Activated naive CD4-positive, alpha-beta T cell treated with anti-CD3 and anti-CD28 coated beads, Interleukin-2, amount 50 U/mL, for 72 hours (primary cell): ENCODE measurements at places on chromosomes 5 and 9.

- DNase-seq = no peak
Observed at GRCh38 chr5:52139888-52140615, 647.7 kb upstream of the ITGA1 start.

DNA sequence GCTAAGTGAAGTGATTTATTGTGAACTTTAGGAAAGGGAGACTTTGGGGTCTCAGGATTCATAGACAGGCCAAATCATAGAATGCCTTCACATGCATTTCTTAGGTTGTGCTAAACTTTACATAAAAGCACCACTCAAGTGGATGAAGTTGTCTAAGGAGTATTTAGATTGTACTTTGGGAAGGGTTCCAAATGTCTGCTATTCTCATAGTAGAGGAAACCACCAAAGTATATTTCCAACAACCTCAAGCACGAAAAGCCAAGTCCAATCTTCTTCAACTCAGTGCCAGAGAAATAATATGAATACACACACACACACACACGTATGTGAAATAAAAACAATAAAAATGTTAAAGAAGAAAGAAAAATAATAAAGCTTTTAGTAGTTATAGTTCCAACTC lies 41.8 kb downstream of the ENC1 start:
- no peak for DNase-seq

DNA sequence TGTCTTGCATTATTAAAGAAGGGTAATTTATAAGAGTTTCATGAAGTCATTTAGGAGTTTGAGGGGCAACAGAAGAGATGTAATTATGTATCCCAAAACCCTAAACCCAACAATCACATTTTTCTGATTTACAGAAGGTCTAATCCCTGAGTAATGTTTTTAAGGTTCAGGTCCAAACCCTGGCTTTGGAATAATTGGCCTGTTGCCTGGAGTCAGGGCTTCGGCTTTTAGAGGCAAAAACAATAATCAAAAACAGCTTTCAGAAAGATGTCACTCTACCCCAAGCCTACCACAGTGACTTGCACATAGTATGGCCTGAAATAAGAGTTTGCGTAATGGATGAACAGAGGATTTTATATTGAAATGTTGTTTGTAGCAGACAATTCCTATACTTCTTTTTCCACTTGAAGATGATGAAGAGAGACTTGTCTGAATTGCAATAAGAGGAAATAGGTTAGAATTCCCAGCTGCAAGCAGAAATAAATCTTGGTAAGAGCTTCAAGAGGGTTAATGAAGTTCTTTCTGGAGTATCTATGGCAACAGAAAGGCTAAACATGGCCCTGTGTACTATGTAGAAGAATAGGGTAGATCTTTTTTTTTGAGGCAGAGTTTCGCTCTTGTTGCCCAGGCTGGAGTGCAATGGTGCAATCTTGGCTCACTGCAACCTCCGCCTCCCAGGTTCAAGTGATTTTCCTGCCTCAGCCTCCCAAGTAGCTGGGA lies 152.0 kb downstream of the GPBP1 start:
- no peak for DNase-seq

- DNase-seq = no peak
Observed at GRCh38 chr9:23586906-23587305, 239.1 kb downstream of the ELAVL2 start.

DNA sequence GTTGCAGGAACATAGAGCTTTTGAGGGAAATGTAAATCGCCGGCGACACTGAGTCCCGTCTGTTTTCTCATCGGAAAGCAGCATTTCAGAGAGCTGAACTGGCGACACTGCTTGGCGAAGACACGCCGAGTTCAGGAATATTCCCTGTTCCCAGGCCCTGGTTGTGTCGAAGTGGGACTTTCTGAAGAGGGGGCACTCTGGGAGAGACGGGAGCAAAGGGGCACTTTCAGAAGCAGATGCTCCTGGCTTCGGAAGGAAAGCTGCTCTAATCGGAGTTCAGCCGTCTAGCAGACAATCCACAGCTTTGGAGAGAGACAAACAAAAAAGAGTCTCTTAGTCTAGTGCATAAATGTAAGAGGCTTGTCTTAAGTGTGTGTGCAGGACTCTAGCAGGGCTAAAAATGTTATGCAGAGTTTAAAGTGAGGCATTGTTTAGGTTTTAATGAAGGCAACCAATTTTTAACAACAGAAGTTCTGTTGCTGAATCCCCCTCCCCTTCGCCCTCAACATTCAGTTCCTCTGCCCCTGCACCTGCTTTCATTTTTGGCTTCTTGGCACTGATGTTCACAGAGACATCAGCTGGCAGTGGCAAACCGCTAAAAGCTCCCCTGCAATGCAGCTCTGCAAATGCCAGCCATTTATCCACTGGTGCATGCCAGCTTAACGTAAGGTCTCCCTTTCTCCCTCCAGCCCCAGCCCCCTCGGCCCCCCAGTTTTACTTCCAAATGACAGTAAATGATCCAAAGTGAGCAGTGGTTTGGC lies 289.5 kb upstream of the MPDZ start:
- no peak for DNase-seq

- no peak for DNase-seq
Observed at GRCh38 chr5:64666078-64666477, 24.2 kb upstream of the SHISAL2B start.

GRCh38 chr5:79209505-79209904 lies 26.4 kb upstream of the JMY start:
- no peak for DNase-seq

DNA sequence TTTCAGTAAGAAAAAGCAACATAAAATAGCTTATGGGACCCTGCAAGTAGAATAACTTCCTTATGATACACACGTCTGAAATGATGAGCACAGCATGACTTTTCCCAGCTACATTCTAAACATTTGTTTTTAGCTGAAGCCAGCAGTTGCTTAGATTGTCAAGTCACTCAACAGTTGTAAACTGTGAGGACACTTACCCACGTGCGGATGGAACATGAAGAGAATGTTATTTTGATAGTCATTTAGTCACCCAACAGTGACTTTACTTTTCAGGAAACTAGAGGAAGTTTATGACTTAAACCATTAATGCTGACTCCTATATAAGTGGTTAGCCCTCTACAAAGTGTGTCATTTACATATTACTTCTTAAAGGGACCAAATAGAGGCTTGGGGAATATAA lies 3.0 kb downstream of the HACD4 start:
- DNase-seq = no peak

DNA sequence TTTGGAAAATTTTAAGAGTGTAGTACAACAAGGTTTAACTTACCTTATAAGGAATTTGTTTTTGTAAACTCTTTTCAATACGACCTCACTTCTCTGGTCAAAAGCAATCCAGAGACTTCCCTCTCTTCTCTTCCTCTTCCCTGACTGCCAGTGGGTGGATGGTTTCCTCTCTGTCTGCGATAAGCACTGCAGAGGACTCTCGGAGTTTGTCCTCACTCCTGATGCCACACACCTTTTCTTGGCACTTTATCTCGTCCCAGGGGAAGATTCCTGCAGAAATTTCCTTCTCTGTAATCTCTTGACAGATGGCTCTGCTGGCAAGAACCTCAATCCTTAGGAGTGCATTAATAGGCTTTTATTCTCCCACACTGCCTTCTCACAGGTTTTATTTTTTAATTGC lies 641.6 kb downstream of the NR2F1-AS1 start:
- no peak for DNase-seq

GRCh38 chr9:2610985-2611384 lies 10.6 kb upstream of the VLDLR start:
- no peak for DNase-seq

GRCh38 chr5:133390416-133391353 lies 221.7 kb downstream of the FSTL4 start:
- DNase-seq = peak; percentile 20

- peak; percentile 11 for DNase-seq
Observed at GRCh38 chr5:10622810-10623209, 58.9 kb downstream of the ANKRD33B start.

GRCh38 chr5:122500245-122501088 lies 188.4 kb downstream of the SNCAIP start:
- no peak for DNase-seq

GRCh38 chr5:103561685-103562452 lies 720 bp downstream of the NUDT12 start:
- DNase-seq = no peak

DNA sequence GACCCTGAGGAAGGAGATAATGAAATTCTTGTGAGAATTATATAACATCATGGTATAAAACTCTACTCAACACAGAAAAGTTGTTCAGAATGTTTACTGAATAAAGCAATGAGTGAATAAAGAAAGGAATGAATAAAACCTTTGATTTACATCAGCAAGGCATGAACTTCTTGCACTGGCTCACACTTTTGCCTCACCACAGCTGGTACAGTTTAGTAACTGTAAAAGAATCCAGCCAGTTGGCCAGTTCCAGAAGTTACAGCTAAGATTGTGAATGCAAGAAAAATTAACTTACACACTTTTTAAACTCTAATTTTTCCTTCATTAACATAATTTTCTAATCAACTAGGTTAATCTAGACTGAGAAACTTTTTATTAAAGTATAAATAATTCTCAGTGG lies 490.9 kb downstream of the NFIB start:
- no peak for DNase-seq

DNA sequence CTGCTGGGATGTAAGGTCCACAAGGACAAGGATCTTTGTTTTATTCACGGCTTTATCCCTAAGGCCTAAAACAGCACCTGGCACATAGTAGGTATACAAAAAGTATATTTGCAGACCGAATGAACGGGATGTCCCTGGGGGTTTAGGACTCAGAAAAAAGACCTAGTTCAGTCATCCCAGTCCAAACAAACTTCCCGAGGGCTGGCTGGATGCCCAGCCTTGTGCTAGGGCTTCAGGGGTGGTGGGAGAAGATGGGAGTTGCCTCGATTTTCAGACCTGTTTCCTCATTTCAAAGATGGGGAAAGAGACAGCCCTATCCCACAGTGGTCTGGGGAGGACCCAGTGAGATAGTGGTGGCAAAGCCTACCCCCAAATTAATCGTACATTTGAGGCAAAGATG lies 3.0 kb upstream of the PROB1 start:
- DNase-seq = no peak

- no peak for DNase-seq
Observed at GRCh38 chr9:86282979-86283535, 719 bp upstream of the ISCA1 start.

DNA sequence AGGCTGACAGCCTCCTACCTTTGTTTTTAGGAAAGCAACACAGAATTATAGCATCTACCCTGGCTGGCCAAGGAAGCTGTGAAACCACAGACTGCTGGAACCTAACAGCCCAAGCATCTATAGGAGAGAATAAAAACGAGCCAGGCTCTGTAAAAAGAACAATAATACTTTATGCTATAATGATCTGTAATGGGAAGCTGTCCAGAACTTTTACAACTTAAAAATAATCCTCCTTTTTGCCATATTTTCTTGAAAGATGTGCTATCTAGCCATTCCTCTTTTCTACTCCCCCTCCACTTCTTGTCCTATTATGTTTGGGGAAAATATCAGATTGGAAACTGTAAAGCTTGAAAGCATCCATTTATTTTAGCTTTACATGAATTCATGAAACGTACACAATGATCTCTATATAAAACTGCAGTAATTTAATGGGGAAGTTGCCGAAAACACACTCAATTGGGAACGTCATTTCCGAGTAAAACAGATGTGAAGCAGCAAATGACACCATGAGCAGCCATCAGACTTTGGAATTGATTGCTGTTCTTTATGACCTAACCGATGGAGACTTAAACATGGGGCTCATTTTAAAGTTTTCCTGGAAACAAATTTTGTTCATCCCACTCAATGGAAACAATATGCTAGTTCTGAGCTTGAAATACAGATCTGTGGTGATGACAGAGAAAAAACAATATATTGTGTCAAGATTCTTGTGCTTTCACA lies 450.3 kb upstream of the CLINT1 start:
- no peak for DNase-seq

DNA sequence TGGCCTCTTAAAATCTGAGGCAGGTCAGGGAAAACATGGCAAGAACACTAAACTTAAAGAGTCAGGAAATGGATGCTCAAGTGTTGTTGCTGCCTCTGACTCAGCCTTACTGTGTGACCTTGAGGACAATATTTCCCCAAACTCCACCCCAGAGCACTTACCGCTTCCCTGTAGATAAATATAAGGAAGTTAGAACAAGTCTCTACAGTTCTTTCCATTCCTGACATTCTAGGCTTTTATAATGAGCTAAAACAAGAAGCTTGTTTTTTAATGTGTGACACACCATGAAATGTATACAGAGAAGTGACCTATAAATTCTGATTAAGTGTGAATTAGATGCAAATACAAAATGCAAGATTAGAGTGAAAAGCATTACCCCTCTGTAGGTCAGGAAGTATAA lies 129.3 kb downstream of the GRIA1 start:
- no peak for DNase-seq

DNA sequence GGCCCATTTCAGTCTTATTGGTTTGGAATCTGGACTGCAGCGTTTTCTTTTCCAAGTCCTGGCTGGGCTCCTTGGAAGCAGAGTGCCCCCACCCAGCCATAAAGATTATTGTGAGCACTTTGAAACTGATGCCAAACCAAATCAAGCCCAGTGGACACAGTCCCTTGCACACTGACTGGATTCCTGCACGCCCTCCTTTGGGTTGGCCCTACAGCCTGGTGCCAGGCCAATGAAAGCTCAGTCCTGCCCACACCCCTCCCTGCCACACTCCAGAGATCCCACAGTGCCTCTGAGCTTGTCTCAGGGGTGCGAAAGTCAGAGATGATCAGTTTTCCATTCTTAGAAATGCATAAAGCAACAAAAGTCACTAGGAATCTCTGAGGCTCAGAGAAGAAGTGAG lies 181.9 kb downstream of the CETN3 start:
- DNase-seq = no peak

DNA sequence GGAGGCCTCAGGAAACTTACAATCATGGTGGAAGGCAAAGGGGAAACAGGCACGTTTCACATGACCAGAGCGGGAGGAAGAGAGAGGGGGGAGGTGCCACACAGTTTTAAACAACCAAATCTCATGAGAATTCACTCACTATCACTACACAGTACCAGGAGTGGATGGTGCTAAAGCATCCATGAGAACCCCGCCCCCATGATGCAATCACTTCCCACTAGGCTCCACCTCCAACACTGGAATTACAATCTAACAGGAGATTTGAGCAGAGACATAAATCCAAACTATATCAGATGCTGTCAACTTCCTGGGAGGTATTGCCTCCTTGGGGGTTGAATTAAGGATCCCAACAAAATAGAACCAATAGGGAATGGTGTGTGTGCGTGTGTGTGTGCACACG lies 407.1 kb downstream of the MED10 start:
- DNase-seq = no peak

DNA sequence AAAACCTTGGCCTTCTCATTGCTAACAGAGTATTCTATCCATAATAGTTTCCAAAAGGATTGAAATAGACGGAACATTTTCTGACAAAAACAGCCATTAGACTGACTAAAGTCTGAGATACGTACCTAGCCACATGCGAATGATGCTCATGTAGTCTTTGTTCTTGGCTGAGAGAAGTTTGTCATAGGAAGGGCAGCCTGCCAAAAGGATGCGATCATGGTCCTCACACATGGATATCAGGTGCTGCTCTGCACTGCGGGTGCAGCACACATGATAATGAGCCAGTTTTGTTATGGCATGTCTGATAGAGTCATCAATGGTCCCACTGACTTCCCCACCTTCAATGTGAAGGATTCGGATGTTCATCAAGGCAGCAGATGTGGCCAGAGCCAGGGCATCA lies 12.3 kb downstream of the GNE start:
- no peak for DNase-seq

- no peak for DNase-seq
Observed at GRCh38 chr5:96096724-96097123, 135.1 kb upstream of the ELL2 start.

- DNase-seq = no peak
Observed at GRCh38 chr5:587403-587802, 24.7 kb upstream of the CEP72 start.

- DNase-seq = no peak
Observed at GRCh38 chr5:55136521-55136920, 23.4 kb upstream of the GPX8 start.
